ENCODE measurements at places on chromosomes 16 and 17. TPM values are rescaled to one million over a fixed set of nuclear protein-coding genes. Genes with fewer than 3 reads are reported as not detected.

Gene MYO1C
- 35.2 TPM for total RNA-seq

Gene TBC1D3H
- total RNA-seq = not detected

Gene CRYBA1
- not detected for total RNA-seq

Gene HOXB4
- 5.2 TPM for total RNA-seq

Gene CBLN1
- total RNA-seq = not detected

Gene ADAD2
- total RNA-seq = not detected

Gene CLEC3A
- total RNA-seq = not detected

Gene SPATA32
- 0.43 TPM for total RNA-seq

Gene SECTM1
- 5.7 TPM for total RNA-seq

Gene TGFB1I1
- 0.48 TPM for total RNA-seq

Data from activated naive CD4-positive, alpha-beta T cell treated with anti-CD3 and anti-CD28 coated beads, Interleukin-2, amount 10 ng/mL, durations not matched to agents 5 hours and 36 hours (primary cell).